ENCODE measurements at places on chromosomes 12 and 14.

DNA sequence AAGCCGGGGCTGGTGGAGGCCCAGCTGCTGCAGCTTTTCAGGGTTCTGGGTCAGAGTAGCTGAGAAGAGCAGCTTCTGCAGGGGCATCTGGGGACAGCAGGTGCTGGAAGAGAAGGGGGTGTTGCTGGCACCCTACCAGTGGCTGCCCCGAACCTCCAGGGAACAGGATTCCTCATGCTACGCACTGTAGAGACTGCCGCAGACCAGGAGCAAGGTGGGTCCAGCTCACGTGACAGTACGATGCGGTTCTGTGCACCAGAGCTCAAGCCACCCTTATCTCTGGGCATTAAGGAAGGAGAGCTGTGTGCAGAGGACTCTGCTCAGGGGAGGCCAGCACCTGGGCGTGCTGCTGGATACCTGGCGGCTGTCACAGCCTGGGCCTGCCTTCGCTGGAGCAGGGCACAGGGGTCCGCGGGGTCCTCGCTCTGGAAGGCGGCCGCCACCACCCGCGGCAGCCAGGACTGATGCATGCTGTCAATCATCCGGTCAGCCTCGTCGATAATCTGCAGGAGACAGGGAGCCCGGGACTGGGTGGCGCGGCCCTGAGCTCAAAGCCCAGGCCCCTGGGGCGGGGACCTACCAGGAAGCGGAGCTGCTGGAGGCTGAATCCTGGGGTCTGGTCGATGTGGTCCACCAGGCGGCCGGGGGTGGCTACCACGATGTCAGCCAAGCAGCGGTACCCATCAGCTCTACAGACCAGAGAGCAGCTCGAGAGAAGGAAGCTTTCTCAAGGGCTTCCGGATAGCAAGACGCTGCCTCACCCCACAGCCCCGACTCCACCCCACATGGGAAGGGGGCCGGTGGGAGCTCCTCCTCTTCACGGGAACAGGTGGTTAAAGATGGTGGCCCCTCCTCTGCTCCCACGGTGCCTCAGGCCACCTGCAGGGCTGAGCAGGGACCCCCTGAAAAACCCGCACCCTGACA, 2.9 kb downstream of the DDX51 start:
- peaks cover 40% of the 10 kb centered on the region for H3K36me3 ChIP-seq
- H3K4me3 ChIP-seq: no peak overlapping the region
- no peak overlapping the region for H3K27ac ChIP-seq
- DNase-seq: no peak
- no peaks in the 10 kb centered on the region for H3K27me3 ChIP-seq

DNA sequence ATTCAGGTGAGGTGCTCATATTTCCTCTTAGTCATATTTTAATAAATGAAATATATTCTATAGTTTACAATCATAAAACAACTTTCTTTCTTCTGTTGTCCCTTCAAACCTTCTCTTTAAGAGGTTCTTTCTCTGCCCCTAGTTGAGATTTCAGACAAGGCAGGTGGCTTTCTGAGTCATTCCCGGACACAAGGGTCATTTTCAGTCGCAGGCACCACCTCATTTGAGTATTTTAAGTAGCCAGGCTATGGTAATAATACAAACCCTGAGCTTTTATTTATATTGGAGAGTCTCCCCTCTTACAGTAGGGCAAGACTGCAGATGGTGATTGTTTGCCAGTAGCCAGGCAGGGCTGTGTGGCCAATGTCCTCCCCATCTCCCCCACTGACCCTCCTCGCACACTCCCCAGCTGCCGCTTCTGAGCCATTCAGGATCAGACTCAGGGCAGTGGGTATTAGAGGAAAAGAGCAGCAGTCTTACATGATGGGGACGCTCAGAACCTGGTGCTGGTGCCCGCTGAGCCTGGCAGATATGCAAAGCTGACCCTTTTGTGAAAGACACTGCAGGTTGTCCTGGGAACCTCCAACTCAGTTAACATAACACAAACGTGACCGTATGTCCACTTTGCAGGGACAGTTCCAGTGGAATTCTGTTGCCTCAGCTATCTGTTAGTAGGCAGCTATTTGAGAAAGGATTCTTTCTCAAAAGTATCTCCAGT, 101.1 kb upstream of the BCL2L14 start:
- no peak overlapping the region for H3K4me3 ChIP-seq
- H3K36me3 ChIP-seq: no peaks in the 10 kb centered on the region
- peaks cover 5% of the 10 kb centered on the region for H3K4me1 ChIP-seq

DNA sequence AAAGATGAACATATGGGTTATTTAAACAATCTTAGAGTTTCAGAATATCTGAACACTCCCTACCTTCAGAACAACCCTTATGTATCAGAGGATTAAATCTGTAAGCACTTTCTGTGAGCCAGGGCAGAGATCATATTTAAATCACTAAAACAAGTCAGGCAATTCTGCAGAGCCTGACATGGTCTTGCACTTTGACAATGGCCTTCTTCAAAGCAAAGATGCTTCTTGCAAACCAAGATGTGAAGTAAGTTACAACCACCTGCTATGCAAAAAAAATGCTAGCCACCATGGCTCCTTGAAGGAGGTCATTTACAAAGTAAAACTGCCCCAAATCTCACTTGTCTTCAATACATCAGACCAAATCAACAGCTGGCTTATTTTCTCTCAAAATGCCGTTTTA, 3.2 kb downstream of the PPP1CC start:
- no peaks in the 10 kb centered on the region for H3K27me3 ChIP-seq
- H3K4me3 ChIP-seq: peak overlapping the region; percentile 94
- H3K4me1 ChIP-seq: peaks cover 16% of the 10 kb centered on the region
- no peak for DNase-seq

DNA sequence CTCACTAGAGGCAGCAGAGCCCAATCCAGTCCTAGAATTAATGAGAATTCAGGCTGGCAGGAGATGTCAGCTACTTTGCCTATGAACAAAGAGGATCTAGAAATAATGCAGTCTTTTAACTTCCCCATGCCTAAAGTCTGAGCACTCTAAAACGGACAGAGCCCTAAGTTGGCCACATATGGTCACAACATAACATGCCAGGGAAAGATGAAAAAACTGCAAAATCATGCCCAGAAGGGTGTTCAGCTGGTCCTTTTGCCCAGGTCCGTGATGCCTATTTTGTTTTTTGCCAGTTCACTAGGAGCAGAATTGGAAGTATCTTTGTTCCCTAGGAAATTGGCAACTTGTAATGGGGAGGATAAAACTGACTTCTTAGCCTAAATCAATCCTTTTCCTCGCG, 20.3 kb upstream of the LMNTD1 start:
- H3K36me3 ChIP-seq: no peaks in the 10 kb centered on the region
- no peaks in the 10 kb centered on the region for H3K4me1 ChIP-seq
- no peak for DNase-seq
- H3K4me3 ChIP-seq: no peak overlapping the region
- no peaks in the 10 kb centered on the region for H3K27me3 ChIP-seq

- H3K4me1 ChIP-seq: peaks cover 5% of the 10 kb centered on the region
- no peak overlapping the region for H3K4me3 ChIP-seq
- no peaks in the 10 kb centered on the region for H3K36me3 ChIP-seq
- no peak for DNase-seq
- H3K27ac ChIP-seq: no peak overlapping the region
Observed at GRCh38 chr12:12922978-12923377, 29.0 kb downstream of the GPRC5D start.

GRCh38 chr12:128421375-128421774, 154.4 kb downstream of the TMEM132C start:
- no peaks in the 10 kb centered on the region for H3K27me3 ChIP-seq
- no peak for DNase-seq
- H3K4me1 ChIP-seq: no peaks in the 10 kb centered on the region
- no peak overlapping the region for H3K4me3 ChIP-seq
- no peaks in the 10 kb centered on the region for H3K36me3 ChIP-seq
- H3K27ac ChIP-seq: no peak overlapping the region

- no peak for DNase-seq
- no peak overlapping the region for H3K4me3 ChIP-seq
- no peaks in the 10 kb centered on the region for H3K4me1 ChIP-seq
- peaks cover 44% of the 10 kb centered on the region for H3K27me3 ChIP-seq
- H3K36me3 ChIP-seq: no peaks in the 10 kb centered on the region
Observed at GRCh38 chr14:69519204-69520100, 34.9 kb downstream of the PLEKHD1 start.

DNA sequence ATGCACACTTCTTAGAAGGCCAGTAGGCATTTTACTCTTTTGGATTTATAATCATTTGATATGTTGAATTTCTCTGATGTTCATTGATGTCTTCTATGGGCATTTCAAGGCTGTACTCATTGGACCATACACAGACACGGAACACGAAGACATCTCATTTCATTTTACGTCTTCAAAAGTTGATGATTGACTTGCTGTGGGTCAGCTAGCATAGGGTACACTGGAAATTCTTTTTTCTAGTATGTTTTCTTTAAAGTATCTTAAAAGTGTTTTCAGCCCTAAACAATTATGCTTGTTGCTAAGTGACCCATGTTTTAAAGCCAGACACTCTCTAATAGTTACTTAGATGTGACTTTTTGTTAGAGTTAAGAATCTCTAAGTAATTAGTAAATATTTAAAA, 16.3 kb downstream of the TRHDE start:
- no peak overlapping the region for H3K4me3 ChIP-seq
- H3K27ac ChIP-seq: no peak overlapping the region
- no peak for DNase-seq
- no peaks in the 10 kb centered on the region for H3K4me1 ChIP-seq
- H3K27me3 ChIP-seq: no peaks in the 10 kb centered on the region

DNA sequence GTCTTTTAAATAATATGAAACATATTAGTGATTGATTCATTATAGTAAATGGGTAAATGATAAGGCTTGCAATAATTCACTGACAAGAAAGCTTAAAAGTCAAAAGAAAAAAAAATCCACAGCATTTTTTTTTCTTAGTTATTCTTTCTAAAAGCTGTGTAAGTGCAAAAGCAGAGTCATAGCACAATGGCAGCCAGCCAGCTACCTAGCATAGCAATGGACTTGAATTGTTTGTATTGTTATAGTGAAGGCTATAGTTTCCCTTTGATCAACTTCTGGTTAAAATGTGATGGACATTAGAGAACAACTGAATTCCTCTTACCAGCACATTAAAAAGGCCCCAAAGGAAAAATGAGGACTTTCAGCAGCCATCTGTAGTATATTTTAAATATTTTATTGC, 232.1 kb downstream of the NAV3 start:
- peak; percentile 40 for DNase-seq
- H3K4me1 ChIP-seq: no peaks in the 10 kb centered on the region
- H3K27ac ChIP-seq: no peak overlapping the region
- peaks cover 37% of the 10 kb centered on the region for H3K36me3 ChIP-seq

DNA sequence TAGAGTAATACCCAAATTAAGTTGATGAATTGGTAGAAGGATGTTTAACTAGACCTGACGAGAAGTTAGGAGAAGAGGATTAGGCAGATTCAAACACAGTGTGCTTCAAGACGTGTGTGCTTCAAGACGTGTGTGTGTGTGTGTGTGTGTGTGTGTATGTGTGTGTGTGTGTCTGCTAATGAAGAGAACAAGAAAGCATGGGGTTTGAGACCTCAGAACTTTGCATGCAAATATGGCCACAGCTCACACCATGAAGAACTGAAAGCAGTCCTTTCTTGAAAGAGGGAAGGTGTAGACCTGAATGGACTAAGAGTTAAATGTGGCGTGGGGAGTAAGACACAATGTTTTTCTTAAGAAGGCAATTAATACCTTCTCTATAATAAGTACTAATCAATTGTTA, 32.5 kb upstream of the SSPN start:
- no peaks in the 10 kb centered on the region for H3K4me1 ChIP-seq
- no peak overlapping the region for H3K4me3 ChIP-seq
- no peak overlapping the region for H3K27ac ChIP-seq

GRCh38 chr12:56947633-56948456, 9.6 kb downstream of the RDH16 start:
- H3K4me1 ChIP-seq: no peaks in the 10 kb centered on the region
- no peak for DNase-seq
- H3K4me3 ChIP-seq: no peak overlapping the region
- H3K27ac ChIP-seq: no peak overlapping the region

DNA sequence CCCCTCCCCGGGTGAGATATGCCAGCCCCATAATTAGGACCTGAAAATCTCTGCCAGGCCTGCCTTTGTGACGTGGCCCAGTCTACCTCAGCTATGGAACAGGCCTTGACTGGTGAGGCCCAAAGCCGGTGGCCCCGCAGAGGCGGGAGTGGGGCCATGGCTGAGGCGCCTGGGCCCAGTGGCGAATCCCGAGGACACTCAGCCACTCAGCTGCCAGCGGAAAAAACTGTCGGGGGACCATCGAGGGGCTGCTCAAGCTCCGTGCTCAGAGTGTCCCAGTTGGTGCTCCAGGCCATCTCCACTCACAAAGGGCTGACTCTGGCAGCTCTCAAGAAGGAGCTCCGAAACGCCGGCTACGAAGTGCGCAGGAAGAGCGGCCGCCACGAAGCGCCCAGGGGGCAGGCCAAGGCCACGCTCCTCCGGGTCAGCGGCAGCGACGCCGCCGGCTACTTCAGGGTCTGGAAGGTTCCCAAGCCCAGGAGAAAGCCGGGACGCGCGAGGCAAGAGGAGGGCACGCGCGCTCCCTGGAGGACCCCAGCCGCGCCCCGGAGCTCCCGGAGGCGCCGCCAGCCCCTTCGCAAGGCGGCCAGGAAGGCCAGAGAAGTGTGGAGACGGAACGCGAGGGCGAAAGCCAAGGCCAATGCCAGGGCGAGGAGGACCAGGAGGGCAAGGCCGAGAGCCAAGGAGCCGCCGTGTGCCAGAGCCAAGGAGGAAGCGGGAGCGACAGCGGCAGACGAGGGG, 21.4 kb downstream of the ZNF641 start:
- H3K27me3 ChIP-seq: peaks cover 4% of the 10 kb centered on the region
- H3K4me1 ChIP-seq: no peaks in the 10 kb centered on the region
- H3K4me3 ChIP-seq: no peak overlapping the region
- no peaks in the 10 kb centered on the region for H3K36me3 ChIP-seq
- no peak for DNase-seq

DNA sequence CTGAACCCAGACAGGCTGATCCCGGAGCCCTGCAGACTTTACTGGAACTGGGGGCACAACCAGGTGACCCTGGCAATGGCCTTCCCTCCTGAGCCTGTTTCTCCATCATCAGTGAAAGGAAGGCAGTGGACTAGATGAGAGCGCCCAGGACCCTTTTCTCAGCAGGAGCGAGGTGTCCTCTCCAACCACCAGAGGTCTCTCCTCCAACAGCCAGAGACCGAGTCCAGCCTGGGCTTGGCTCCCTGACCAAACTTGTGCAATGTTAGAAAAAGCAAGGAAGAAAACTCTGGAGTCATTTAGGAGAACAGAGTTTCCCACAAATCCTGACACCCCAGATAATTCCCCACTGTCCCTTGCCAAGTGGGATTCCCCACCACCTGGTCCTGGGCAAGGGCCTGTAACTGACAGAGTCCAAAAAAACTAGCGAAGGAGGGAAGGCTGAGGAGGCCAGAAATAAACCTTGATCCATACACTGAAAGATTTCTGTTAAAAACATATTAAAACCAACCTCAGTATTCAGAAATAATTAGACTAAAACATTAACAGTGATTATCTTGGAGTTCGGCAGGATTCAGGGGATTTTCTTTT, 9.0 kb downstream of the RPS6KL1 start:
- H3K27me3 ChIP-seq: no peaks in the 10 kb centered on the region
- H3K36me3 ChIP-seq: peaks cover 3% of the 10 kb centered on the region
- H3K27ac ChIP-seq: no peak overlapping the region
- peak; percentile 81 for DNase-seq
- peak overlapping the region; percentile 47 for H3K4me3 ChIP-seq
- H3K4me1 ChIP-seq: peaks cover 21% of the 10 kb centered on the region

GRCh38 chr12:132399092-132400010, 70.0 kb upstream of the GALNT9 start:
- no peaks in the 10 kb centered on the region for H3K4me1 ChIP-seq
- peaks cover 3% of the 10 kb centered on the region for H3K36me3 ChIP-seq

- H3K4me3 ChIP-seq: peak overlapping the region; percentile 91
- H3K27ac ChIP-seq: peak overlapping the region; percentile 82
- no peaks in the 10 kb centered on the region for H3K27me3 ChIP-seq
- H3K4me1 ChIP-seq: peaks cover 15% of the 10 kb centered on the region
- DNase-seq: no peak
- H3K36me3 ChIP-seq: peaks cover 33% of the 10 kb centered on the region
Observed at GRCh38 chr14:73713206-73713802, 880 bp downstream of the PNMA1 start.

Data from mesenchymal stem cell (in vitro differentiated cells and primary cell).